ENCODE measurements at places on chromosomes 12 and 14.

- DNase-seq: no peak
Measured at GRCh38 chr12:3705354-3705675, 47.6 kb downstream of the CRACR2A start.

DNA sequence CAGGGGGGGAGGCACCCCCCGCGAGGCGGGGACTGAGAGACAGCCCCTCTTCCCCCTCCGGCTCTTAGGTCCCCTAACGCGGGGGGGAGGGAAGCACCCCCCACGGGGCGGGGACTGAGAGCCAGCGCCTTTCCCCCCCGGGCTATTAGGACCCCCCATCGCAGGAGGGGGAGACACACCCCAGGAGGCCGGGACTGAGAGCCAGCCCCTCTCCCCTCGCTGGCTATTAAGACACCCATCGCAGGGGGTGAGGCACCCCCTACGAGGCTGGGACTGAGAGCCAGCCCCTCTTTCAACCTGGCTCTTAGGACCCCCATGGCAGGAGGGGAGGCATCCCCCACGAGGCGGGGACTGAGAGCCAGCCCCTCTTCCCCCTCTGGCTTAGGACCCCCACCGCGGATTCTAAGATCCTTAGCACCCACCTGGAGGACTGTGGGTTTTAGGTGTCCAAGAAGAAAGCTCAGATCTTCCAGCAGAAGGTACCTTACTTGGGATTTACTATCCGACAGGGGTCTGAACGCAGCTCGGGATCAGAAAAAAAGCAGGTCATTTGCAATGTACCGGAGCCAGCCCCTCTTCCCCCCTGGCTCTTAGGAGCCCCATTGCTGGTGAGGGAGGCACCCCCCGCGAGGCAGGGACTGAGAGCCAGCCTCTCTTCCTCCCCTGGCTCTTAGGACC lies 197.8 kb upstream of the PZP start:
- no peak for DNase-seq

- DNase-seq: no peak
Measured at GRCh38 chr12:109606320-109607028, 32.9 kb downstream of the MVK start.

GRCh38 chr12:2233034-2233433 lies 180.2 kb downstream of the CACNA1C start:
- DNase-seq: no peak

GRCh38 chr14:95500201-95500681 lies 16.2 kb downstream of the SYNE3 start:
- DNase-seq: no peak

- no peak for DNase-seq
Measured at GRCh38 chr12:71440763-71441748, 1.5 kb downstream of the LGR5 start.

DNA sequence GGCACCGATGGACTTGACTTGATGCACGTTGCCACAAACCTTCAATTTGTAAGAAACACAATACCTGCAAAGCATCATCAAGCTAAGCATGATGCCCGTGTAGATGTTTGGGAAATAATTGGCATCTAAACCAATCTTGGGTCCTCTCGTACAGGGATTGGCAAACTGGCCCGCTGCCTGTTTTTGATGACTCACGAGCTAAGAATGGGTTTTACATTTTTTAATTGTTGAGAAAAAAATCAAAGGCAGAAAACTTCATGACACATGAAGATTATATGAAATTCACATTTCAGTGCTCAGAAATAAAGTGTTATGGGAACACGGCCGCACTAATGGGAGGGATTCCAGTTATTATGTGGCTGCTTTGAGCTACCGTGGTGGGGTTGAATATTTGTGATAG lies 10.9 kb downstream of the MTA1 start:
- peak; percentile 32 for DNase-seq

DNA sequence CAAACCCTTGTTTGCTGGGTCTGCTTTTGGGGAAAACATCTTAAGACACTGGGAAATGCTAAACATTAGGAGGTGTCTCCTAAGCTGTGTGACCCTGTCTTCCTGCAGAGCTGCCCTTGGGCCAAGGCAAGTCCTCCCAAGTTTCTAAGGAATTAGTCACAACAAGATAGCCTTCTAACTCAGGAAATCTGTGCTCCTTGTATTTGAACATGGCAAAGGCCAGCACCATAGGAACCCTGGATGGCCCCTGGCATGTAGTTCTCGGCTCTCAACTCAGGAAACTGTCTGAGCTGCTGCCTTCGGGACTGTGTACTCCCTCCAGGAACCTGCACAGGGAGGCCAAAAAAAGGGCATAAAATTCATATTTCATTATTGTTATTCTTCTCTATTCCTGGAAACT lies 37.6 kb upstream of the LTBP2 start:
- DNase-seq: no peak

- DNase-seq: no peak
Measured at GRCh38 chr14:38743966-38744584, 359.0 kb downstream of the SEC23A start.

- DNase-seq: peak; percentile 26
Measured at GRCh38 chr12:60205500-60205899, 609.7 kb downstream of the SLC16A7 start.

GRCh38 chr12:113862590-113863454 lies 103.3 kb downstream of the RBM19 start:
- peak; percentile 29 for DNase-seq

DNA sequence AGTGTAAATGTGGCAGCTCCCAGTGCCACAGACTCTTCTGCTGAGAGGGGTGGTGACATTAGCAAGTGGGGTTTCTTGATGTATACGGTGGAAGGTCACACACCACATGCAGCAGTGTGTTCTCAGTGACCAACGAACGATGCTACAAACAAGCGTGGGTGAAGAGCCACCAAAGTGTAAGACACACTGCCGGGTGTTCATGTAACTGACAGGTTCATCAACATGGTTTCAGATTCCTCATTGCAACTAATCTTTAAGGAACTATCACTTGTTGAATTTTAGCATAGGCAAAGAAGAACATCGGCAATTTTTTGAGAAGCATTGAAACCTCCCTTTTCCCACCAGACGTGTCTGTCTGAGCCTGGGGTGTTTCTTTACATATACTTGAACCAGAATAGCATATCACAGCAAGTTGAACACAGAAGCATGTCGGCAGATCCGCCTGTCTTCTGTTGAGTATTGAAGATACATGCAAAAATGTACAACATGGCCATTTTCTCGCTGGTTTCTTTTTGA lies 58.8 kb downstream of the PPP2R5C start:
- DNase-seq: no peak

DNA sequence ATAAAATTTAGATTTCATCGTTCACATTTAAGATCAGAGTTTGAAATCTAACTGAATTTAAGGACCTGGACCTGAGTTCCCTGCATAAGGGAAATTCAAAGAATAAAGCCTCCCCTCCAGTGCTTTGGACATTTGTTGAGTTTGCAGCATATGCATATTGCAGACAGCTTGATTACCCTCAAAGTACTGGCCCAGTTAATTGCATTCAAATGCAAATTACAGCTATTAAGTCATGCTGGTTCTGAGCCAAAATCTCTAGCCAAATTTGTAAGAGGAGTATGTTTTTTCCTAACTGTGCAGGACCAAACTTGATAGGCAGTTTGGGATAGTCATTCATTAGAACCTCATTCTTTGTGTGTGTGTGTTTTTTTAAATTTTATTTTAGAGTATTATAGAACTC lies 9.1 kb upstream of the KIF21A start:
- no peak for DNase-seq
